ENCODE measurements at places on chromosomes 11 and 22.

DNA sequence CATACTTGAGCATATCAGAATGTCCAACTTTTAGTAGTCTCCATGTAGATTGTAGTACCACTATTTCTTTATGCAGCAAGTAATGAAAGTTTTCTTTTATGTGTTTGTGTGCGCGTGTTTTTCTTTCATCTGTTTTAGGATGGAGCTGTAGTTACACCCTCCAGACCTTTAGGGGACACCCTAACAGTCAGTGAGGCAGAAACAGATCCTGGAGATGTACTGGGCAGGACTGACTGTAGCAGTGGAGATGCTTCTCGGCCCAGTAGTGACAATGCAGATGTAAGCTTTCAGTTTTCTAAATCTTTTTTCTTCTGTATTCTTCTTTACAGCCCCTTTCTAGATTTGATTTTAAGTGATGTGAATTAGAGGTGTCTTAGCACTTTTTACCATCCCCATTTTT, 79.9 kb upstream of the GRIK4 start:
- DNase-seq, result no peak

- no peak for DNase-seq
These were observed 519.6 kb downstream of the NTM start for GRCh38 chr11:131889760-131890581.

DNA sequence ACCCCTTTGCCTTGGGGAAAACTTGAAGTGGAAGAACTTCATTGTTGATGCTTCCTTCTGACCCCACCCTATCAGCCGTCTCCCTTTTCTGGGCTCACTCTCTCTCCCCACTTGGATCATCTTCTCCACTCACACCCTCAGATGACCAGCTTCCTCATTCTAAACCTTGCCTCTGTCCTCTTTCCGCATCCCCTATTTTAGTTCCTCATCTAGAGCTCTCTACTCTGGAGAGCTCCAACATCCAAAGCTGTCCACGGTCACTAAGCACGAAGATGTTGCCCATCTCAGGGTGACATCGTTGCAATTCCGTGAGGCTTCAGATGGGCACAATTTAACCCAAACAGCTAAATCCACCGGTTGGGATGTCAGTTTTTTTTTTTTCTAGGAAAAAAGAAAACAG, 31.6 kb upstream of the ME3 start:
- DNase-seq, result no peak

- DNase-seq, result no peak
These were observed 2.1 kb upstream of the BARX2 start for GRCh38 chr11:129373489-129373953.

- no peak for DNase-seq
These were observed 64.6 kb downstream of the CLPB start for GRCh38 chr11:72369743-72370142.

DNA sequence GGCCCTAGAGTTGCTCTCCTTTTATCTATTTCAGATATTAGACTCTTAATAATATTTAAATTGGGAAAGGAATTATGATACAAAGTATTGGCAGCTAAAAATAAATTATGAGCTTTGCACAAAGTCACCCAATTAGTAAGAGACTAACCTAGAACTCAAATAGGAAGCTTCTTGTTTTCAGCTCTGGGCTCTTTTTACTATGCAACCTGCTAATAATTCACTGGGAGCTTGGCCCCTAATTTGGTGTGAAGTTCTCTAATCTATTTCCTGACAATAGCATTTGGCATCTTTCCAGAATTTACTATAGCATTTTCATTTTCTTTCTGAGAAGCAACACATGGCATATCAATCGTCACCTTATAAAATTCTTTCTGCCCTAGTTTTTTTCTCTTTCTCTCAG, 727.7 kb upstream of the ANO5 start:
- DNase-seq, result no peak

DNA sequence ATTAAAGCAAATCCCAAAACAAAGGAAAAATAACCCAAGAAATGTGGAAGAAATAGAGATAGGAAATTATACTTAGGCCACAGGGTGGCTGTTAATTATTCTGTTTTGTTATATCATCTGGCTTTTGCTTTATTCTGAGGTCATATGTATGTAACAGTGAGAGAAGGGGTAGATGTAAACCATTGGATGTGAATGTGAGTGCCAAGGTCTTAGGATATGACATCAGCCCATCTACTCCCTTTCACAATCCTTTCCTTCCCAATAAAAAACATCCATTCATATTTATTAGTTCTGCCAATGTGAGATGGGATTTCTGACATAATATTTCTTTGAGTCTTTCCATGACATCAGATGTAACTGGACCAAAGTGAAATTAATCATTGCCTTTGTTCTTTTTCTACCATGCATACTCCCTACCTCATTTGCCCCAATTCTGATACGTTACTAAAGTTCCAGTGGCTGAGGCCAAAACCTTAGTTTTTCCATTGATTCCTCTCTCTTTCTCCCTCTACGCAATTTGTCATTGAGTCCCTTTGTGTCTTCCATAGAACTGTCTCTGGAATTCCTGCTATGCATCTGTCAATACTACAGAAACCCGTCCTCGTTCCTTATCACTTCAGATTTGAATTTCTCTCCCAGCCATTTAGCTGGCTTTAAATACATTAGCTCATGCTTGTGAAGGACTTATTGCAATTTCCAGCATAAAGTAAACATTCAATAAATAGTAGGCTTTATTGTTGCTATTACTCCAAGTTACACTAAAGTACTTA, 170.3 kb downstream of the ARHGAP42 start:
- no peak for DNase-seq

- DNase-seq, result no peak
These were observed 934 bp upstream of the TMEM132A start for GRCh38 chr11:60923326-60923725.

DNA sequence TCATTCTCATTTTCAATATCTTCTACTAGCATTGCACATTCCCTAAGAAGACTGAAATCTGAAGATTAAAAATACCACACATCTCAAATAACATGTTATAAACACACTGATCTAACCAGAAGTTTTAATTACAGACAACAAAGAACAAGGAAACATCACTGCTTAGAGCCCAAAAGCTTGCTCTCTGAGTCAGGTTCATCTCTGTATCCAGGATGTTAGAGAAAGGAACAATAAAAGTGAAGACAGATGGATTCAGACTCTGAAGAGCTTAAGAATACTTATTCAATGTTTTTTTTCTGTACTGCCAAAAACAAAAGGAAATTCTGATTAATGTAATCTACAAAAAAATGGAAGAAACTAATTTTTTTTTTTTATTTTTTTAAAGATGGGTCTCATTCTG, 16.5 kb downstream of the RDX start:
- DNase-seq, result no peak

DNA sequence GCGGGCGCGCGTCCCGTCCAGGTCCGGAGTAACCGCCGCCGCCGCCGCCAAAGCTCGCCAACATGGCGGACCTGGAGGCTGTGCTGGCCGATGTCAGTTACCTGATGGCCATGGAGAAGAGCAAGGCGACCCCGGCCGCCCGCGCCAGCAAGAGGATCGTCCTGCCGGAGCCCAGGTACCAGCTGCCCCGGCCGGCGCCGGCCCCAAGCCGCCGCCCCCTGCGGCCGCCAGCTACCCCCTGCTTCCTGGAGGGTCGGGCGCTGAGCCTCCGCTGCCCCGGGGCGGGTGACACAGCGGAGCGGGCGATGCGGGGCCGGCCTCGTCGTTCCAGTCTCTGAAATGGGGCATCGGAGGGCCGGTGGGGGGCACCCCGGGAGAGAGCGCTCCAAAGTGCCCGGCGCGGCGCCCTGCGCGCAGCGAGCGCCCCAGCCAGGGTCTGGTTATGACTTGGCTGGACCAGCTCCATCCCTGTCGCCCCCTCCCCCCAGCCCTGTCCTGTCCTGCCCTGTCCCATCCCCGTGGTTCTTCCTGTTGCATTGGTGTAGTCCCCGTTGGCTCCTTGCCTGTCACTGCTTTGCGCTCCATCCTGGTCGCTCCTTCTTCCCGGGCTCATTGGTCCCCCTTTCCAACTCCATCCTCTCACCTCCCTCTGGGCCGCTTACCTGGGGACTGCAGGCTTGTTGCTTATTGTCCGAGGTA, 653 bp downstream of the GRK3 start:
- DNase-seq, result no peak

- DNase-seq, result no peak
These were observed 400.8 kb downstream of the SOX6 start for GRCh38 chr11:15955595-15955994.

DNA sequence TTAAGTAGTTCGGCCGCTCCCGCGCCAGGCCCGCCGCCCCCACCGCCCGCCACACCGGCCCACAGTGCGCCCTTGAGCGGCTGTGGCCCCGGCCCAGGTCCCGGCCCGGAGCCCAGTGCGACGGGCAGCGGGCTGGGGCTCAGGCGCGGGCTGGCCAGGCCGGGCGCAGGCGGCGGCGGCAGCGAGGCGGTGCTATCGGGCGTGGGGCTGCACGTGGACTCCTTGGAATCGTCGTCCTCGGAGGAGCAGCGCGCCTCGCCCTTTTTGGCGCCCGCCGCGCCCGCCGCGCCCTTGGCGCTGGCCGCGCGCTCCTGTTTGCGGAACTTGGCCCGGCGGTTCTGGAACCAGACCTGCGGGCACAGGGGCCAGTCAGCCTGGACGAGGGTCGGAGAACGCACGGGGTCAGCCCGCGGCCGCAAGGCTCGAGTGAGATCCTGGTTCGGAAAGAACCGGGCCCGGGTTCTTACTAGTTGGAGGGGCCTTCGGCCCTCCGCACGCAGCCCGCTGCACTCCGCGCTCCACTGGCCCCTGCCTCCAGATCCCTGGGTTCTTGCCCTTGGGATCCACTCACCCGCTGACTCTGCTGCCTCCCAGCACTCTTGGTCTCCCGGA, 4.0 kb downstream of the PHOX2A start:
- no peak for DNase-seq

- no peak for DNase-seq
These were observed 27.2 kb downstream of the GVQW3 start for GRCh38 chr11:76408171-76408965.

DNA sequence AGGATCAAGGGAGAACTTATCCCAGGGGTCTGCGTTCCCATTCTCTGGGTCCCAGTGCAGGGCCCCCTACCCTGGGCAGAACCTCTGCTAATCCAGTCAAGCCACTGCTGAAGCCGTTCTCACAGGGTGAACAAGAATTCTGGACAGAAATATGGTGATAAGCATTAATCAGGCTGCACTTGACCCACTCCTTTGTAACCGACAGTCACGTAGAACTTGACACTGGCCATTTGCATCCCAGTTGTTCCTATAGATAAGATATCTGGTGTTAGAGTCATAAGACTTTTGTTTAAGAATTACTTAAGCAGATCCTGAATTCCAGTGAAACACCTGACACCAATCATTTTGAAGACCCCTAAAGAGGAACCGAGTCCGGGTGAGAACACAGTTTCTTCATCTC, 107.5 kb upstream of the THY1 start:
- no peak for DNase-seq

DNA sequence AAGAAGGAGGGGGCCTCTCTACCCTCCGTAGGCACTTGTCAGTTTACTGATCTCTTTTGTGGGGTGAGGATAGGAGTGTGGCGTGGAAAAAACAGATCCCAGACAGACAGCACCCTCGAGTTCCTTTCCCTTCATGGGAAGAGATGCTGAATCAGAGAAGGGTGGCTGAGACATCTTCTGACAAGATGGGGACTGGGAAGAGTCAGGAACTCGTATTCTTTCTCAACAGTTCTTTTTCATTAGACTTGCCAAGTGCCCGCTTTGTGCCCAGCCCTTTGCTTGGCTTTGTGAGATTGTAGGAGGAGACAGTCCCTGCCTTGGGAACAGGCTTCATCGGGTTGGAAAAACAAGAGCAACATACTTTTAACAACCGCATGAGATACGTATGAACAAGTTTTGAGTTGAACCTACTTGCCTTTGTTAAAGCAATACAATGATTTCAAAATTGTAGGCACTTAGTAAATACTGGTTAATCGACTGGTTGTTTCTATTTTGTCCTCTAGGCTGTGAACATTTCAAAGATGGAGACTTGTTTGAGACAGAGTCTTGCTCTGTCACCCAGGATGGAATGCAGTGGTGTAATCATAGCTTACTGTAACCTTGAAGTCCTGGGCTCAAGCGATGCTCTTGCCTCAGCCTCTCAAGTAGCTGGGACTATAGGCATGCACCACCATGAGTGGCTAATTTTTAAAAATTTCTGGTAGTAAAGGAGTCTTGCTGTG, 1.1 kb downstream of the RRM1 start:
- DNase-seq, result no peak

DNA sequence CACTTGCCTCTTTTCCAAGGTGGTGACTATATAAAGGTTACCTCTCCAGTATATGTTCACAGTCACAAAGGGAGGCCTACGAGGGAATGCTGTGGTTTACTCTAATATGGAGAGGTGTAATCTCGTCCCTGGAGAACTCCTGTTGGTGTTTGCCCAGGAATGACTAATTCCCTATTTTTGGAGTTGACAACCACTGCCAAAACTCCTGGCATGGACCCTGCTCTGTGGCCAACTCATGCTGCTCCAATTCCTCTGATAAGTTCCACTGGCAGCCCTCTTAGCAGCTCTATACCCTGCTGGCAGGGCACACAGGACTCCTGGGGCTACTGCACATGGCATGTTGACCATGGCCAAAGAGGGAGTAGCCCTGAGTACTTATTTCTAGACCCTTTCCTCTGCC, 418.7 kb upstream of the ANO5 start:
- DNase-seq, result no peak

DNA sequence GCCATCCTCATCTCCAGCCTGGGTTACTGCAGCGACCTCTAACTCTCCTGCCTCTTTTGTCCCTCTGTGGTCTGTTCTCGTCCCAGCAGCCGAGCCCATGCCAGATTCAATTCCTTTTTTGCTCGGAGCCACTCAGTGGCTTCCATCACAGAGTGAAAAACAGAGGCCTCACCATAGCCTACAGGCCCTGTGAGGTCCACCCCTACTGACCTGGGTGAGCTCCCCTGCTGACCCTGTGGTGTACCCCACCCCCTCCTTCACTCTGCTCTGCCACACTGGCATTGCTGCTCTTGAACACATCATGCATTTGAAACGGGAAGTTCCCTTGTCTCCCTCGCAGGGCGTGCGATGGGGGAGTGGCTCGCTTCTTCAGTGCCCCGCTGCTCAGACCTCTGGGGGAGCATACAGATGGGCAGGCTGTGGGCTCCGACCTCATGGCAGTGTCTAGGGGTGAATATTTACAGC, 2.1 kb downstream of the AIP start:
- no peak for DNase-seq

DNA sequence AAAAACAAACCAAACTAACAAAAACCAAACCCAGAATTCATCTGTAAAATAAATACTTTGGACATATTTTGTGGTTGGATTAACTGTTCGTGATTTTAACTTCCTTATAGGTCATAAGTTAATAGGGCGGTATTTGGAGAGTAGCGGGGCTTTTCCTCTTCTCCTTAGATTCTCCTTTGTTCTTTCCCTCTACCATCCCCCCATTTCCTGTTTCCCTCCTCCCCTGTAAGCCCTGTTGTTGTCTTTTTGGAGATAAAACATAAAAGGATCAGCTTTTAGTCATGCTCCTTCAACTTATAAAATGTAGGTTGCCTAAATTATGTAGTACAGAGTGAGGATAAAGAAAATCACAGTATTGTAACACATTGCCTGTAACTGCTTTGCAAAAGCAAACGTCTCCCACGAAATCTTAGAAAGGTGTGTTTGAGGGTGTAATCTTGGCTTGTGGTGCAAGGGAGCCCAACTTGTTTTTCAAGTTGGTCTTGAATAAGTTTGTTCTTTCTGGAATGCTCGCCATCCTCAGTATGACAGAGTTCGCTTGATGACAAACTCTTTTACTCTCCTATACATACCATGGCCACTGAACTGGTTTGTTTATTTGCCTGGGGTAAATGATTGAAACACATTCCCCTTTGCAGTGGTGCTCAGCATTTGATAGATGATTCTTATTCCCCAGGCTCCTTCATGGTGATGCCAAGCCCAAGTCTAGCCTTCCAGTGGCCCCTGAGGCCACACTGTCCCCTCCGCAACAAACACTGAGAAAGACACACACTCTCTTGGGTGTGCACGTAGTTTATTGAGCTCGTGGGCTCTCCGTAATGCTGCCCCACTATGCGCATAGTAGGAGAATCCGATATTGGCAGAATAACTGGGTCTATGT, 49.4 kb downstream of the TEAD1 start:
- no peak for DNase-seq

All from stimulated activated CD4-positive, alpha-beta T cell treated with anti-CD3 and anti-CD28 coated beads, Interleukin-15, amount 100 ng/mL, for 1 hour (primary cell).